Right hindlimb (tissue), 1 donor: ENCODE measurements at places on chromosomes 11 and 22.

- no peak for DNase-seq
These were observed 5.0 kb upstream of the LIMK2 start for GRCh38 chr22:31206896-31207687.

GRCh38 chr11:79346021-79346420 is 94.8 kb downstream of the TENM4 start:
- DNase-seq, result no peak

DNA sequence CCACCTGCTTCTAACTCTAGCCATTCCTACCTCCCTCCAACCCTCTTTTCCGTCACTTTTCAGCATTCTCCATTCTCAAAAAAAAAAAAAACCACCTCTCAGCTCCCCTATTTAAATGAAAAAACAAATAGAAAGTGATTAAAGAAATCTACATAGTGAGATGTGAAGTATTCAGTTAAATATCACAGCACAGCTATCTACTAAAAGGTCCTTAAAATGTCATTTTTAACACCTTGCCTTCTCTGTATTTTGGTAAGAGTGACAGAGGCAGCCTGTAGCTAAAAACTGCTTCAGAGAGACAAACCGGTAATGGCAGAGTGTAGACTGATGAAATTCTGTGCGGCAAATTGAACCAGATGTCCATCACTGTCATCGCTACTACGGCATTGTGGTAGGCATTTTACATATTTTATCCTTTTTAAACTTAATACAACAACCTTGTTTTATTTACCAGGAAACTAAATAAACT is 346 bp upstream of the ALG9 start:
- DNase-seq, result no peak

- no peak for DNase-seq
These were observed 6.8 kb downstream of the KMT2A start for GRCh38 chr11:118442908-118443589.

- DNase-seq, result no peak
These were observed 58.3 kb downstream of the HSD17B12 start for GRCh38 chr11:43738600-43739409.

DNA sequence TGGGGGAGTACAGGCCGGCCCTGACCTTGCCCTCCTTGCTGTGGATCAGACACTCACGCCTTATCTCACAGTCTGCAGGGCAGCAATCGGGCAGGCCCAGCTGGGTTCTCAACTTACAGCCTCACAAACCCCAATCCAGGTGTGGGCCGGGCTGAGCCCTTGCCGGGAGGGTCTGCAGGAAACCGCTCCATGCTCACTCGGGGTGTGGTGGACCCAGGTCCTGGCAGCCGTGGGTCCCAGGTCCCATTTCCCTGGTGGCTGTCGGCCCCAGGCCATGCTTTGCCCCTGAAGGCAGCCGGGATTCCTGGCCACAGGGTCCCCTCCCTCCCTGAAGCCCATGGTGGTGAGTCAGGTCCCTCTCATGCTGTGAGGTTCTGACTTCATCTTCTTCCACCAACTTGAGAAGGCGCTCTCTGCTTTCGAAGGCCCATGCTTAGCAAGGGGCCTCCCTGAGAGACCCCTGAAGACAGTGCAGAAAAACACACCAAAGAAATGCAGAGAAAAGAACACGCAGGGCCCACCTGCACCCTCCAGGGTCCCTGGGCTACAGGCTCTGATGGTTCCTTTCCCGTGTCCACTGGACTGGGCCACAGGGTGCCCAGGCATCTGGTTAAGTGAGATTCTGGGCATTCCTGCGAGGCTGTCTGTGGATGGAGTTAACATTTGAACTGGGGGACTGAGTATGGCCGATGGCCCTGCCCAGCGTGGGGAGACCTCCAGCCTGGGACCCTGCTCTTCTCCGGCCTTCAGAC is 588.2 kb downstream of the BRD1 start:
- no peak for DNase-seq

DNA sequence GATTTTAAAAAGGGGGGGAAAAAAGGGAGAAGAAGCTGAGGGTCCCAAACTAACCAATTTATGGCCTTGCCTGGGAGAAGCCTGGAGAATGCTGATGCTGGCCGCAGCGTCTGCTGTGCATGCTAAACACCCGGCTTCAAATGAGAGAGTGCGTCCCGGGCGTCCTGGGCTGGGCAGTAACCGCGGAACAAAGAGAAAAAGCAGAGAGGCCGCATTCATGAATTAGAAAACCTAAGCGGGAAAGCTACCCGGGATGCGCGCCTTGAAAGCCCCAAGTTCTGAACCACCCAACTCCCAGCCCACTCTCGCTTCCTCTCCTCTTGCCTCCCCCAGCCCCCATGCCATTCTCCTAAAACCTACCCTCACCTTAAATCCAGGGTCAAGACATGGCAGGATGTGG is 6.5 kb downstream of the MN1 start:
- no peak for DNase-seq

DNA sequence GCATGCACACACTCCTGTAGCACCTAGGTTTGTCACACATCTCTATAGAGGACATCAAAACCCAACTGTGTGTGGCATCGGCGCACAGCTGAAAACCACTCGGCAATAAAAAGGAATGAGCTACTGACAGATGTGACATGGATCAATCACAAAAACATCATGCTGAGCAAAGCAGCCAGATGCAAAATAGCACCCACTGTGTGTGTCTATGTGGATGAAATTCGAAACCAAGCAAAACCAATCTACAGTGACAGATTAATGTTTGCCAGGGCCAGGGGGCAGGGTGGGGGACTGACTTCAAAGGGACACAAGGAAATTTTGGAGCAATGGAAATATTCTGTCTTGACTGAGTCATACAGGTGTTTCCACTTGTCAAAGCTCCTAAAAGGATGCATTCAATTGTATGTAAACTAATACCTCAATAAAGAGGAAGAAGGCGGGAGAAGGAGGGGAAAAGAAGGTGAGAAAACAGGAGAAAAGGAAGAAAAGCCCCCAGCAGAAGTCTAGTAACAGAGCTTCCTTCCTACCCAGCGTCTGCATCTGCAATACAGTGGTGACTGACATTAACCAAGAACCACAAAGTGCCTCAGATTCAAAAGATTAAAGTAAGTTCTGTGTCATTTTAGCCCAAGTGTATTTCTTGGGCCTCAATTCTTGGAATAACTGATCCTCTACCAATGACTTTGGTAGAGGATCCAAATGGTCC is 49.8 kb downstream of the PACSIN2 start:
- no peak for DNase-seq

DNA sequence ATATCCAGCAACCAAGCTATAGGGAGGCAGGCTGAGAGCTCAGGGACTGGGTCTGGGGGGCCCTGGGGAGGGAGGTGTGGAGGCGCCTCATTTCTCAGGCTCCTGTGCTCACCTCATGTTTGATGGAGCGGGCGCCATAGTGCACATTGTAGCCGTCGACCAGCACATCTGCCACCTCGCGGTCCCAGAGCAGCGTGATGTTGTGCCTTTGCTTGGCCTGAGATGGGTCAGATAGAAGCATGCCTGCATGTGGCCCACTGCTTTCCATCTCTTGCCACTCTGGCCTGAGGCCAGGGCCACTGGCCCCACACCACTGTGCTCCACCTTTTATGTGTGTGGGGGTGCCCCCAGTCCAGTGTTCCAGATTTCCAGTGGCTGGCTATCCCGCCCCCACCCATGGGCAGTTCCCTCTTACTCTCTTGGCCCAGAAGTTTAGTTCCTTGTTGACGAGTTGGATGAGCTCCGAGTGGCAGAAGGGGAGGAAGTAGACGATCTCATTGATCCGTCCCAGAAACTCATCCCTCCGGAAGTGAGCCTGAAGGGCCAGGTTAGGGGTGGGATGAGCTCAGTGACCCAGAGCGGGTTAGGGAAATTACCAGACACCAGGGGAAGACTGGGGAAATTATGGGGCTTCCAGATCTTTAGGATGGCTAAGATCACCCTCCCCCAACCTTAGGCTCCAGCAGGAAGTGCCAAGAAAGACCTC is 50.1 kb upstream of the PHOX2A start:
- no peak for DNase-seq

- DNase-seq, result no peak
These were observed 60.5 kb downstream of the DDI1 start for GRCh38 chr11:104096900-104097299.

DNA sequence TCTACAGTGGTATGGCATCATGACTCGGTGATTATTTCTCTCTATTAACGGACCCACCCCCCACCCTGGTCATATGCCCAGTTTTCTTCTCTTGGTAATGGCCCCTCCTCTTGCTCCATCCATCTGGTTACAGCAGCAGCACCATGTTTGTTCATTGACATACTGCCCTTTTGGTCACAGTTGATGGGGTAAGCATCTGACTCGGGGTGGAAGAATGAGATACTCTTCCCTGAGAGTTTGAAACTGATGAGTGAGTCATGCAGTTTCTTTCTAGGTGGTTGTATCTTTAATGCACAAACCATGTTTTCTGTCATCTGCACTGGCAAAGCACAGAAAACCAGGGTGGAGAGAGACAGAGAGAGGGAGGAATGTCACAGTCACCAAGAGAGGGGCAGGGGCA is 126.0 kb downstream of the SYN3 start:
- DNase-seq, result no peak

DNA sequence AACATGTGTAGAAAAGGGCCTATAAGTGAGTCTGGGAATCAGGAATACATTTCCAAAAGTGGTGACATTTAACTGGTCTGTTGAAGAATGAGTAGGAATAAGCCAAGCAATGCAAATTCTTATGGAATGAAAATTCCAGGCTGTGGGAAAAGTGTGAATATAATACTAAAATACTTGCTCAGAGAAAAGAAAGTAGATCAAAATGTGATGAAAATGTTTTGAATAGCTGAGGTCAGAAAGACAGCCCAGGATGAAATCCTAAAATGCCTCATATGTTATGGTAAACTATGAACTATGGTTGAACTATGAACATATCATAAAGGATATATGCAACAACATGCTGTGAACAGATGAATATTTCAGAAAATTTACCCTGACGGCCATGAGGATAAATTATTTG is 688.3 kb upstream of the FAT3 start:
- DNase-seq, result no peak

GRCh38 chr22:36546092-36546804 is 17.3 kb upstream of the EIF3D start:
- peak; percentile 55 for DNase-seq

GRCh38 chr11:35593143-35593542 is 25.1 kb upstream of the FJX1 start:
- no peak for DNase-seq

DNA sequence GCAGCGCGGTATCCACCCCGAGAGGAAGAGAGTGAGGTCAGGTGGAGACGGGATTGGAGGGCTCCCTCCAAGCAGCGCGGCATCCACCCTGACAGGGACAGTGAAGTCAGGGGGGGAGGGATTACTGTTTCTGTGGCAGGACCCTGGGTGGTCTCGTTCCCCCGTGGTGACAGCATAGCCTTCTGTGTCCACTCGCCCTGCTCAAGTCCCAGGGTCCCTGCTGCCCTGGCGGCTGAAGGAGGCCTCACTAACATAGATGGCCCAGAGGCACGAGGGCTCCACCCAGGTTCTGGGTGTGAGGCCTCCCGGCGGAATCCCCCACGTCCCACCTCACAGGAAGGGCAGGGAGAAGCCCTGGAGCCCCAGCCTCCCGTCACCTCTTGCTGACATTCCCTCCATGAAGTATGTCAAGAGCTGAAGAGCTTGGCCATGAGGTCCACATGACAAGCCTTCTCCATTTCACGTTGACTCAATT is 636.1 kb downstream of the BRD1 start:
- DNase-seq, result no peak

GRCh38 chr11:106989078-106989455 is 29.2 kb downstream of the GUCY1A2 start:
- no peak for DNase-seq

- peak; percentile 66 for DNase-seq
These were observed 23.9 kb upstream of the NECTIN1 start for GRCh38 chr11:119752946-119753345.

GRCh38 chr22:41947424-41948080 is 600 bp upstream of the CENPM start:
- no peak for DNase-seq

DNA sequence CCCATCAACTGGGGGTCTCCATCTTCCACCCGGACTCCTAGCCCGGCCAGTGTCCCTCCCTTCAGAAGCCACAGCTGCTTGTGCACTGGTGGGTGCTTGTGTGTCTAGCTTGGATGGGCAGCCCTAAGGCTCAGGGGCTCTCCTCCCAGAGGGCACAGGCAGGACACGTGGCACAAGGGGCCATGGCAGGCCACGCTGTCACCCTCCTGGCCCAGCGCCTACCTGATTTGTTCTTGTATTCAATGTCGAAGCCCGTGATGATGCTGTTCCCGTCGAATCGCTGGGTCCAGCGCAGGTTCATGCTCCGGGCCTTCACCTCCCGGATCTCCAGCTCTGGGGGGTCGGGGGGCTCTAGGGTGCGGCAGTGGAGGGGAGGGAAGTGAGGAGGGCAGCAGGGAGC is 152.6 kb downstream of the CEP164 start:
- no peak for DNase-seq

GRCh38 chr11:101115671-101116160 is 13.9 kb downstream of the PGR start:
- no peak for DNase-seq

DNA sequence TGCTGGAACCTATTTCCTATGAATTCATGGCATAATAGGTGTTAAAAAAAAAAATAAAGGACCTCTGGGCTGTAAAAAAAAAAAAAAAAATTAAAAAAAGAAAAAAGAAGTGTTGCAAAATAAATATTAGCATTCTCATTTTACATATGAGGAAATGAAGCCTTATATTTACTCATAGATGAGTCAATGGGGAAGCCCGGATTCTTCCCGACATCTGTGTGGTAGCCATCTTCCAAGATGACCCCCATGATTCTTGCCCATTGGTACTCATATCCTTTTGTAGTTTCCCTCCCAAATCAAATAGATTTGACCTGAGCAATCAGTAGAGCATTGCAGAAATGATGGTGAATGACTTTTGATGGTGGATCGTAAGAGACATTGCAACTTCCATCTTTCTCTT is 3.0 kb upstream of the SWAP70 start:
- DNase-seq, result no peak

GRCh38 chr22:31490496-31490925 is 869 bp upstream of the EIF4ENIF1 start:
- DNase-seq, result peak; percentile 54

DNA sequence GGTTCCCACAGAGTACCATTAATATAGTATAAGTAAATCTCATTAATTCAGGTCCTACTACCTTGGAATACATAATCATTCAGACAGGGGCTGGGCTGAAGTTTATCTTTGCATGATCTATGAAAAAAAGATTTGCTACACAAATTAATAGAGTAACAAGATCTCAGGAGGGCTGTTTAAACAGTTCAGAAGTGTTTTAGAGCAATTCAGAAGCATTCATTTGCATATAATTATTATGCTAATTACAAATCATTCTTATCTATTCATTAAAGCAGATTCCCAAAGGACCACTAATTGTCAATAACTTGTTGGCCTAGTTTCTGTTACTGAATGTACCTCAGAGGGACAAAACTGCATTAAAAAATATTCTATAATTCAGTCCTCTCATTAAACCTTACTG is 40.5 kb downstream of the PITPNB start:
- no peak for DNase-seq
